ENCODE measurements at places on chromosomes 11 and 22.

GRCh38 chr11:130992788-130993187 lies 76.5 kb upstream of the SNX19 start:
- DNase-seq, result no peak

DNA sequence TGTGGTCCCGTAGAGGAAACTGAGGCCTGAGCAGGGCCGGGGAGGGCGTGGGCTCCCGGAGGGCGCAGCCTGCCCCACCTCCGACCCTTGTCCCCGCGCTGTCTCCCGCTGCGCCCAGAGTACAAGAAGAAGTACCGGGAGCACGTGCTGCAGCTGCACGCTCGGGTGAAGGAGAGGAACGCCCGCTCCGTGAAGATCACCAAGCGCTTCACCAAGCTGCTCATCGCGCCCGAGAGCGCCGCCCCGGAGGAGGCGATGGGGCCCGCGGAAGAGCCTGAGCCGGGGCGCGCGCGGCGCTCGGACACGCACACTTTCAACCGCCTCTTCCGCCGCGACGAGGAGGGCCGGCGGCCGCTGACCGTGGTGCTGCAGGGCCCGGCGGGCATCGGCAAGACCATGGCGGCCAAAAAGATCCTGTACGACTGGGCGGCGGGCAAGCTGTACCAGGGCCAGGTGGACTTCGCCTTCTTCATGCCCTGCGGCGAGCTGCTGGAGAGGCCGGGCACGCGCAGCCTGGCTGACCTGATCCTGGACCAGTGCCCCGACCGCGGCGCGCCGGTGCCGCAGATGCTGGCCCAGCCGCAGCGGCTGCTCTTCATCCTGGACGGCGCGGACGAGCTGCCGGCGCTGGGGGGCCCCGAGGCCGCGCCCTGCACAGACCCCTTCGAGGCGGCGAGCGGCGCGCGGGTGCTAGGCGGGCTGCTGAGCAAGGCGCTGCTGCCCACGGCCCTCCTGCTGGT lies 1.9 kb downstream of the NLRP6 start:
- no peak for DNase-seq

GRCh38 chr22:44680481-44680894 lies 21.5 kb upstream of the PRR5 start:
- no peak for DNase-seq

GRCh38 chr11:12158909-12159308 lies 48.5 kb downstream of the MICAL2 start:
- no peak for DNase-seq

- DNase-seq, result peak; percentile 40
Observed at GRCh38 chr11:92765965-92766371, 203.5 kb upstream of the MTNR1B start.

DNA sequence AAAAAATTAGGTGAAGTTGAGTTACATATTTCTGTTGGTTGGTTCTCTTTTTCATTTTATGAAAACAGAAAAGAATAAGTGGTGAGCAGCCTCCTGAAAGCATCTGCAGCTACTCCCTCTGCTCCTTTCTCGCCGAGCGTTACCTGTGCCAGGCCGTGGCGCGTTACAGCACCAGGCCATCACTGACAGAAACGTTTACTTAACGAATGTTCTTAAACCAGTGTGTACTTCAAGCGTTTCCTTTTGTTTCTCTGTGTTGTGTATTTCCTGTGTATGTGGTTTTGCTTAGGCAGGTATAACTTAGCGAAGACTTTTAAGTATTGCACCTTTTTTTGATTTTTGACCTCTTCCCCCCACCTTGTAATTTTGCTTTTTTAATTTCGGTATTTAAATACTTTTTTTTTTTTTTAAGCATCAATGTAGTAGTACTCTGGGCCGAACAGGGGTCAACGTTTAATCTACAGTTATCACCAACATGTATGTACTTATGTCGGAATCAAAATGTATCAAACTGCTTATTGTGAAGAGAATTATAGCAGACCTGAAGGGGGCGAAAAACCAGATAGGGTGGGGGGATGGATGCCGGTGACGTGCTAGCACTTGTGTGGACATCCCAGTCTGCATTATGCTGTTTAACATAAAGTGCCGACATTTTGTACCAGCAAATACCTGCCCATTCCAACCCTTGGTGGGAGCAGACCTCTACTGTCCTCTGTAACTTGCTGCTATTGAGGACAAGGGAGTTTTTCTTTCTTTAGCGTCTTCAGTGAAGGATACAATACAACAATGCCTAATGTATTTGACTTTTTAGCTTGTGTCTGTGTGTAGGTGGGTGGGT lies 21.6 kb upstream of the ADSL start:
- DNase-seq, result no peak

GRCh38 chr11:64764040-64764611 lies 4.4 kb upstream of the PYGM start:
- DNase-seq, result no peak

DNA sequence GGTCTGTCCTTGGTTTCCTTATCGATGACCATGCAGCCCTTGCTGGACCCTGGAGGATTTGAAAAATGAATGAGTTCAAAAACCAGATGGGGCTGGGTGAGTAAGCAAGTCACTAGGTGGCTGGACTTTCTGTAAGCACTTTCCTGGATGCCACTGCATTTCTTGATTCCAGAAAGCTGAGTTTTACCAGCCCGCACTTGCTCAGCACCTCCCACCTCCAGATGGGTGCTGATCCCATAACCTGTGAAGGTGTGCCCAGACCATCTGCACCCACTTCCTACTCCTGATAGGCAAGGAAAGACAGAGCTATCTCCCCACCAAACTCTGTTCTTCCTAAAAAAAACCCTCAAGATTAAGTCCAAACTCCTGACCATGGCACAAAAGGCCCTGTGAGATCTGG lies 21.1 kb downstream of the ASCC2 start:
- DNase-seq, result no peak

- DNase-seq, result no peak
Observed at GRCh38 chr11:46049325-46049897, 71.8 kb downstream of the PHF21A start.

DNA sequence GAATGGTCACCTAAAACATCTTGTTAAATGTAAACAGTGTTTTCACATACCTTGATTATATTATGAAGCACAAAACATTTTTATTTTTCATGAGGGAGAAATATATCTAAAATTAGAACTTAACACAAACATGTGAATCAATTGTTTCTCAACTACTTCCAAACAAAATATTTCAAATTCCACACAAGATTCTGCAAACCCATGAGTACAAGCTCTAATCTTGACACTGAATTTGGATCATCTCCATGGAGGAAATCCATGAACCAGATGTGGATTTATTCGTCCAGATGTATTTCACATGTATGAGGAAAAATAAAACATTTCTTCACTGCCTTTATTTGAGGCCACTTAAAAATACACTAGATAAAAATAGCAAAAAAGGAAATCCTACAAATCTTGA lies 184.2 kb downstream of the SBF2 start:
- no peak for DNase-seq

Data from left cardiac atrium (tissue), 4 donors.